Upper lobe of right lung (tissue), 1 donor: ENCODE measurements at places on chromosomes 5 and 9. TPM values are rescaled to one million over a fixed set of nuclear protein-coding genes. Genes with fewer than 3 reads are reported as not detected.

DNA sequence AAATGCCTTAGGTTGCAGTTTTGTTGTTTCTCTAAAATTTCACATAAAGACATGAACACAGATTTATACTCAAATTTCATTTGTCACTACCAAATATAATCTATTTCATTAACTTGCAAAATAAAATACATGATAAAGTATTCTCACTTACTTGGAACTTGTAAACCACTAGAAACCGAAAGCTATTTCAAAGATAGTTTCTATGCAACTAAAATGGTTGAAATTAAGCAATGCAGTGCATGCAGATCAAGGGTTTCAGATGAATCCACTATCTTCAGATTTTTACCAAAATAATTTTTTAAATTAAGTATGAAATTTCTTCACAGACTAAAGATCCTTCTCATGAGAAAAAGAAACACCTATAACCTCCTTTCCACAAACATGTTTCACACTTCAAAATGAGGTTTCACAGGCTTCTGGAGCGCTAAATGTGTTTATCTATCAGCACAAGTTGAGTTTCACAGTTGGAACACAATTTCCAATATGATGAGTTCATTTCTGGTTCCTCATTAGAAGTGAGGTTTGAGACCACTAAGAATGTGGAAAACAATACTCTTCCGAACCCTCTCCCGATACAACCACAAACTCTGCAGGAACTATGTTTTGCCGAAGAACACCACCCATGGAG is 63.9 kb downstream of the EPB41L4A start:
- H3K4me1 ChIP-seq: no peaks in the 10 kb centered on the region
- DNase-seq: no peak
- H3K27ac ChIP-seq: no peak overlapping the region
- H3K36me3 ChIP-seq: no peaks in the 10 kb centered on the region

- DNase-seq: peak; percentile 72
- peak overlapping the region; percentile 24 for H3K27ac ChIP-seq
- H3K4me3 ChIP-seq: no peak overlapping the region
- no peaks in the 10 kb centered on the region for H3K27me3 ChIP-seq
- H3K36me3 ChIP-seq: no peaks in the 10 kb centered on the region
- H3K4me1 ChIP-seq: peaks cover 7% of the 10 kb centered on the region
These were observed 69.6 kb downstream of the EPB41L4B start for GRCh38 chr9:109251080-109251775.

GRCh38 chr5:8418049-8418426 is 549.1 kb downstream of the MTRR start:
- no peak overlapping the region for H3K27ac ChIP-seq
- no peaks in the 10 kb centered on the region for H3K36me3 ChIP-seq
- H3K27me3 ChIP-seq: no peaks in the 10 kb centered on the region

The SPATA31C1 gene
- total RNA-seq: not detected

The PCDHB2 gene
- total RNA-seq: 3.8 TPM
